ENCODE measurements at places on chromosomes 5 and 9. TPM values are rescaled to one million over a fixed set of nuclear protein-coding genes. Genes with fewer than 3 reads are reported as not detected.

SPINK4 gene
- total RNA-seq, result not detected

MYORG gene
- total RNA-seq, result 12.1 TPM

IL9 gene
- not detected for total RNA-seq

GRCh38 chr5:51678330-51678729, 295.1 kb downstream of the ISL1 start:
- DNase-seq, result no peak

- DNase-seq, result no peak
These were observed 13.1 kb downstream of the ARSB start for GRCh38 chr5:78971998-78972397.
